Stimulated activated naive CD8-positive, alpha-beta T cell treated with anti-CD3 and anti-CD28 coated beads, Interleukin-15, amount 100 ng/mL, for 72 hours (primary cell): ENCODE measurements at places on chromosomes 11 and 22.

DNA sequence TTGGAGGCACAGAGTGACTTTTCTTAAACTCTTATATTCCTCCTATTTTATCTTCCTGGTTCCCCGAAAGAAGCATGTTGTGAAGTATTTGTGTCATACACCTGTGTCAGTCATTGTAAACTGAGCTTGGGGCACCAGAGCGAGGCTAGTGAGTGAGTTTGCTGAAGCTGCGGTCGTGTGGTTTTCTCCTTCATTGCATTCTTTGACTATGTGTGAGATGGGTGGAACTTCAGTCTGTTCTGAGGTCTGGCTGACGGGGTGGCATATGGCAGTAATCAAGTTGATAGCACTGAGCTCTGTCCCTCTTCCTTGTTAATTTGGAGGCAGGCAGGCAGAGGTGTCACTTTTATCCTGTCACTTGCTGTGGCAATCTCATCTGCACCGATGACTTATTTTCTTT lies 4.2 kb downstream of the VPS26B start:
- DNase-seq: peak; percentile 7

DNA sequence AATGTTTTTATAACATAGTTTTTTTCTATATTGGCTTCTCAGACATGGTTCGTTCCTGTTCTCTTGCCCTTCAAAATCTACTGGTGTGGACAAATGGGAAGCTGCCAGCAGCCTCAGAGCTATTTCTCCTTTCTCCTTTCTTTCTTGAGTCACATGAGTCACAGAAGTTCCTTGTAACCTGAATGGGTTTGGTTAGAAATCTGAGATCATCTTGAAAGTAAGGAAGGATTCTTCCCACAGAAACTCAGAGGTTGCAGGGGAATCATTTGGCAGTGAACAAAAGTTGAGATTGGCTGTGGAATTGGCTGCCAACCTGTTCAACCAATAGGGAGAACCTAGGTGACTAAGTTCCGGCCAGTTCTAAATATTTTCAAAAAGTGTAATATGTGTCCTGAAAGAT lies 12.5 kb downstream of the PLET1 start:
- no peak for DNase-seq

DNA sequence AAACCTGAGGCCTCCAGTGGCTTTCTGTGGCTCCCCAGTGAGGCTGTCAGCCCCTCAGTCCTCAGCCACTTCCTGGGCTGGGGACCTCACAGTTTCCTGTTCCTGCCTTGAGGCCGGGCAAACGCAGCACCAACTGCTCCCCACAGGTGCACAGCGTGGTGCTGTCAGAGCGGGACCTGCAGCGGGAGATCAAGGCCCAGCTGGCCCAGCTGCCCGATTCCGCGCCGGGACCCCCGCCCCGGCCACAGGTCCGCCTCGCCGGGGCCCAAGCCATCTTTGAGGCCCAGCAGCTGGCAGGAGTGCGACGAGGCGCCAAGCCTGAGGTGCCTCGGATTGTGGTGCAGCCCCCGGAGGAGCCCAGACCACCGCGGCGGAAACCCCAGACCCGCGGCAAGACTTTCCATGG lies 5.4 kb downstream of the TBC1D10C start:
- DNase-seq: peak; percentile 78

- DNase-seq: no peak
These were observed 18.0 kb downstream of the PAAF1 start for GRCh38 chr11:73894725-73895335.

DNA sequence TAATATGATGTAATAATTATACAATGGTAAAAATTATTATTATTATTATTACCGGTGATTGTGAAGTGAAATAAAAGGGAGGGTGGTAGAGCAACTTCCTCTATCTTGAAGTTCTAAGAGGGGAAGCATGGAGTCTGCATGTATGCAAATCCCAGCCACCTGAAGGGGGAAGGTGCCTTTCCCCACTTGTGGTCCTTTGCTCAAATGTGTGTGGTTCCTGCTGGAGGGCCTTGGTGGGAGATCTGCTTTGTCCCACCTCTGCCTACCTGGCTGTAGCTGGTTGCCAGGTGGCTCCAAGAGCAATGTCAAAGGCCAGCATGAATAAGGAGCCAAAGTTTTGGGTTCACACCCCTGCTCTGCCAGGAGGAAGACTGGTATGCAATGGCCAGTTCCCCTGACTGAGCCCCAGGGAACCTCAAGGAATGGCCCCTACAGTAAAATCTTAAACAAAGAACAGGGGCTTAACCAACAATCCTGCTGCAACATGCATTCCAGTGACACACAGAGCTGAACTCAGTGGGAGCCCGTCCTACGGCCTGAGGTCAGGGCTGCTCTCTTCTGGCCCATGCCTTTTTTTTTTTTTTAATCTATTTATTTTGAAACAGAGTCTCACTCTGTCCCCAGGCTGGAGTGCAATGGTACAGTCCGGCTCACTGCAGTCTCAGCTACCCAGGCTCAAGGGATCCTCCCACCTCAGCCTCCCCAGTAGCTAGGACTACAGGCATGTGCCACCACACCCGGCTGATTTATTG lies 8.5 kb downstream of the TMEM132A start:
- no peak for DNase-seq

- DNase-seq: no peak
These were observed 1.2 kb upstream of the IGLL1 start for GRCh38 chr22:23581260-23581650.

GRCh38 chr11:128598506-128599150 lies 11.3 kb upstream of the ETS1 start:
- no peak for DNase-seq

- no peak for DNase-seq
These were observed 205.2 kb downstream of the JRKL start for GRCh38 chr11:96595011-96595410.

GRCh38 chr11:123392844-123393243 lies 37.2 kb upstream of the GRAMD1B start:
- DNase-seq: no peak

DNA sequence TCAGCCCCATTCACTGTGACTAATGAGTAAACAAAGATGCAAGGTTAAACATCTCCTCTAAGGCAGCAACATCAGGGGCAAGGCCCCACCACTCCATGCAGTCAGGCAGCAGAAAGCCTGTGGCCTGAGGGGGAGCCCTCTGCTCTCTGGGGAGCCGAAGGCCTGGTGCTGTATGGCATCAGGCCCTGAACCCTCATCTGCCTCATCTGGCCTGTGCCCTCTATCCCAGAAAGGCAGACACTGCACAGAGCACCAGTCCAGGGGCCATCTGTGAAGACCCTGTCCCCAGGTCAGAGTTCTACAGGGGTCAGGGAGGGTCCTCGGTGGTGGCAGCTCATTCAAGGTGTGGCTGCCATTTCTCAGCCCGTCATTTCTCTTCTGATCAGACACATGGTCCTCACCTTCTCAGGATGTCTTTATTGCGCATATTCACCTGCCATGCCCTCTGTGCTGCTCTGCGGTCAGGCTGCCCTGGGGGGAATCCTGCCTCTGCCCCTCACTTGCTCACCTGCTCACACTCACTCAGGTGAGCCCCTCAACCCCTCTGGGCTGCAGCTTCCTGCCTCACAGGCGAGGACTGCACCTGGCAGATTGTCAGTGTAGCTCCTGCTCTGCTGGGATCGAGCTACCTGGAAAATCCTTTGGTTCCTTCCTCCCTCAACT lies 103.1 kb upstream of the PITPNB start:
- peak; percentile 4 for DNase-seq

DNA sequence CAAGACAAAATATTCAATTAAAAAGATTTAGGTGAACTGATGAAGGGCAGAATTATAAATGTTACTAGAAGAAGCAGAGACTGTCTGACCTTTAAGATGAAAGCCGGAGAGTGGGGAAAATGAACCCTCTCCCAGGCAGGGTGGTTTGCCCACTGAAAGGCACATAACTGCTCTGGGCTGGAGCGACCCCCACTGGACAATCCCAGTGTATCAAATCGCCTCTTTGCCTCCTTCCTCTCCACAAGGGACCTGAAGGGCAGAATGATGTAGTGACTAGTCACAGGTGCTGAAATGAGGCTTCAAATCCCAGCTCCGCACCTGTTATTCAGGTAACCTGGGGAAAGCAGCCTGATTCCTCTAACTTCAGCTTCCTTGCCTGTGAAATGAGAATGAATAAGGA lies 69.0 kb downstream of the EFCAB6 start:
- DNase-seq: no peak

DNA sequence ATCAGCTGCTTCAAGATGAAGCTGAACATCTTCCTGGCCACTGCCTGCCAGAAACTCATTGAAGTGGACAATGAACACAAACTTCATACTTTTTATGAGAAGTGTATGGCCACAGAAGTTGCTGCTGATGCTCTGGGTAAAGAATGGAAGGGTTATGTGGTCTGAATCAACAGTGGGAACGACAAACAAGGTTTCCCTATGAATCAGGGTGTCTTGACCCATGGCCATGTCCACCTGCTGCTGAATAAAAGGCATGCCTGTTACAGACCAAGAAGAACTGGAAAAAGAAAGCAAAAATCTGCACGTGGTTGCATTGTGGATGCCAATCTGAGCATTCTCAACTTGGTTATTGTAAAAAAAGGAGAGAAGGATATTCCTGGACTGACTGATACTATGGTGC lies 22.2 kb upstream of the BIRC3 start:
- DNase-seq: no peak

- DNase-seq: no peak
These were observed 7.8 kb downstream of the FTH1 start for GRCh38 chr11:61959678-61960077.

DNA sequence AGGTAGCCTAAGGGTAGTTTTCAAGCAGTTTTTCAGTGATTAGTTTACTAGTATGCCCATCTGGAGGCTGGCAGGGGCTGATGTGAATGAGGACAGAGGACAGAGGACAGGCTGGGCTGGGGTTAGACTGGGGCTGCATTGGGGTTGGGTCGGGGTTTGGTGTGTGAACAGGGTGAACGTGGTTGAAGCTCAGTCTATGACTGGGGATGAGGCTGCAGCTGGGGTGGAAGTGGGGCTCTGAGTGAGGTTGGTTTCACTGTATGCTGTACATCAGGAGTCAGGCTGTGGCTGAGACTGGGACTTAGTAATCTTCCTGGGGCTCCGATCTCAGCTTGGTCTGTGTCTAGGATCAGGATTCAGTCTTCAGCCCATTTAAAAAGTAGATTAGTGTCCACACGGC lies 451 bp downstream of the OR51E1 start:
- DNase-seq: no peak

GRCh38 chr22:39230261-39231196 lies 14.3 kb downstream of the PDGFB start:
- DNase-seq: no peak

DNA sequence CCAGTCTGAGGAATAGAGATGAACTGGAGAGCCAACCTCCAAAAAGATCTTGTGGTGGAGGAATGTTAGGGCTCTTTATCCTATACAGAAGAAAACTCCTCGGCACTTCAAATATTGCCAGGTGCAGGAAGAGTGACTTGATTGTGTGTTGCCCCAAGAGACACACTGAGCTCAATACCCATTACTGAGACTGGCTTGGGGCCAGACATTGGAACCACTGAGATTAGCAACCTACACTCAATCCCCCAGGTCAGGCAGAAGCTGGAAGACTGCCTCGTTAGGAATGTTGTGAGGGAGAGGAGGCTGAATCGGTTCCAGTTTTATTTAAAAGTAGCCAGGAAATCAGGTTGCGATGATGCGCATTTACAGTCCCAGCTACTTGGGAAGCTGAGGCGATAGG lies 2.4 kb upstream of the SGSM3 start:
- no peak for DNase-seq

DNA sequence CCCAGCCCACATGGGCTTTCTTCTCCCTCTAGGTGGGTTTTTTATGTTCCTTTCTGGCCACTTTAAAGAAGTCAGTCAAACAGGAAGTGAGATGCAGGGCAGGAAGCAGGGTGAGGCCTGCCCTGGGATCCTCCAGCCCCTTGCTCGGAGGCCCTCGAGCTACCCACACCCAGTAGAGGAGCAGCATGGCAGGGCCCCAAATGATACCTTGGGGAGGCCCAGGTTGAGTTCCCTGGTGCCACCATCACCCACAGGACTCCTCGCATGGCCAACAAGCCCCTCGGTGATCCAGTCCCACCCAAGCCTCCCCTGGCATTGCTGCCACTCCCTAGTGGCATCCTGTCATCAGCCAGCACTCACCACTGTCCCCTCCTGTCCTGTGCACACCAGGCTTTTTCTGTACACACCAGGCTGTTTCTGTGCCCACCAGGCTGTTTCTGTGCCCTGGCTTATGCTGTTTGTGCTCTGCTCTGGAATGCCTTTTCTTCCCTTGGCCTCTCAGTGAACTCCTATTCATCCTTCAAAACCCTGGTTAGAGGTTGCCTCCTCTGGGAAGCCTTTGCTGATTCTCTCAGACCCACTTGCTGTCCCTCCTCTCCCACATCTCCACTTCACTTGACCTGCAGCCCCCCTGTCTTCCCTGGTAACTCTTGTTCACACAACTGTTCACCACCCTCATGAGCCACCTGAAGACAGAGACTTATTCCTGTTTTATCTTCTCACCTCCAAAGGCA lies 3.1 kb upstream of the PTGDR2 start:
- DNase-seq: no peak

GRCh38 chr11:114166897-114167323 lies 107.4 kb downstream of the ZBTB16 start:
- no peak for DNase-seq

- DNase-seq: no peak
These were observed 1.3 kb downstream of the ESAM start for GRCh38 chr11:124760806-124761205.

- no peak for DNase-seq
These were observed 36.3 kb upstream of the PPARA start for GRCh38 chr22:46113910-46114517.

- DNase-seq: no peak
These were observed 1344.0 kb upstream of the RAG2 start for GRCh38 chr11:37942081-37942480.

DNA sequence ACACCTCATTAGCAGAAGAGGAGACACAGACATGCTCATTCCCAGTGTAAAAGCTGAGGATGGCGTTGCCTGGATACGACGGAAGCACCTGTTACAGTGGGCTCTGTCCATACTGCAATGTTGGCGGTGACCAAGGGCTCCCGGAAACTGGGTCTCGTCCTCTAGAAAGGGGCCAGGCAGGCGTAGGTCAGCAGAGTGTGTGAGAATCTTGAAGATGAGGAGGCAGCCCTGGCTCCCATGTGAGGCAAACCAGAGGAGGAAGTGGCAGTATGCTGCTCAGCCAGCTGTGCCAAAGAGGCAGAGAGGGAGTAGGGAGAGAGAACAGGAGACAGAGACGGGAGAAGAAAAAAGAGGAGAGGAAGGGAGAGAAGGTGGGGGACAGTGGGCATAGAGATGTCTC lies 10.3 kb downstream of the LTO1 start:
- DNase-seq: no peak

GRCh38 chr11:75562048-75562835 lies at the start of gene SERPINH1:
TSS of gene SERPINH1 (plus strand) at chr11:75562253. CDS start at chr11:75566350, 4,097 bp downstream.
- DNase-seq: peak; percentile 60
